ENCODE measurements at places on chromosomes 2 and 18.

DNA sequence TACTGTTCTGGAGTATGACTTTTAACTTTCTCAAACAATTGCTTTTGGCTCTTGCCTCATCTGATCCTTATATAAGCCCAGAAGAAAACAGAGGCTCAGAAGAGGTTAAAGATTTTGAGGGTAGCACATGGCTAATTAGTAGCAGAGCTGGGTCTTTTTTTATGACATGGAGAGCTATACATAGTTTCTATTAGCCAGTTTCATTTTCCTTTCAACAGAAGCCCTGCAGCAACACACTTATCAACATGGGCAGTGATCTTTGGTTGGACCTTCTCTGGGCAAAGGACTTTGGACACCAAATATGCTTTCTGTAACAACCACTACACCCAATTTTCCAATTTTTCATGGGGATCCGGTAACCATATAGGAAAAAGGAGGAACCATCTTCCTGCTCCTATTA, 64.9 kb downstream of the NCKAP5 start:
- DNase-seq: no peak

GRCh38 chr2:138028538-138028937, 64.3 kb downstream of the HNMT start:
- no peak for DNase-seq

GRCh38 chr2:196827356-196827755, 18.2 kb upstream of the C2orf66 start:
- no peak for DNase-seq

DNA sequence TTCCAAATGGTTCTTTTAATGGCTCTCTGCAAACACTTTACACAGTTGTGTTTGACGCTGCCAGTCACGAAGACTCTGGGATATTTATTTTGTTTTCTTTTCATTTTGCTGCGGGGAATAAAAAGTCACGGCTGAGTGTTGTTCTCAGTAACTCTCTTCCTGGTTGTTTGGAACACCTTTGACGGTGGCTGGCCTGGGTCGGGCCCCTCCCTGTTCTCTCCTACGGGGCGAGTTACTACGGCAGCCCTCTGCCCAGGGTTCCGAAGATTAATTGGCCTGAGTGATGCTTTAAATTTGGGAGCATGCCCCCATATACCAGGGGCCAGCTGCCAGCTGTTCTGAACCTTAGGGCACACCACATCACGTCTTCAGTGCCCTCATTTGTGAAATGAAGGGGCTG, 84.7 kb downstream of the GATA6 start:
- DNase-seq: no peak

- DNase-seq: no peak
Measured at GRCh38 chr2:28779001-28779400, 27.4 kb downstream of the PPP1CB start.

- no peak for DNase-seq
Measured at GRCh38 chr18:46567196-46567595, 89.8 kb downstream of the LOXHD1 start.

GRCh38 chr2:134842930-134843490, 4.6 kb downstream of the ACMSD start:
- no peak for DNase-seq

DNA sequence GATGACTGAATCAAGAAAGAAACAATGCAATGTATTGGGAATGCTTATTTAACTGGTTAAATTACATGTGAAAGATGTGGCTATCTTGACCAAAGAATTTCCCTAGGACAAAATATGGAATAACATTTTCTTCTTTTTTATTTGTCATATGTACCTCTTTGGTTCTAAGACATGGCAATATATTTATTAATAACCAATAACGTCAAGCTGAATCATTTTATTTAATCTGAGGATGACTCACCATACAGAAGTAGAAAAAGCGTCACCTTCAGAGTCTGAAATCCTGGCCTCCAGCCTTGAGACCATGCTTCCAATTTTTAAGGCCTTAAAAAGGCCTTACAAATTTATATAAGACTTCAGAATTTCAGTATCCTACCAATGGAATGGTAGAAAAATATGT, 1464.9 kb downstream of the SUCLG1 start:
- no peak for DNase-seq

DNA sequence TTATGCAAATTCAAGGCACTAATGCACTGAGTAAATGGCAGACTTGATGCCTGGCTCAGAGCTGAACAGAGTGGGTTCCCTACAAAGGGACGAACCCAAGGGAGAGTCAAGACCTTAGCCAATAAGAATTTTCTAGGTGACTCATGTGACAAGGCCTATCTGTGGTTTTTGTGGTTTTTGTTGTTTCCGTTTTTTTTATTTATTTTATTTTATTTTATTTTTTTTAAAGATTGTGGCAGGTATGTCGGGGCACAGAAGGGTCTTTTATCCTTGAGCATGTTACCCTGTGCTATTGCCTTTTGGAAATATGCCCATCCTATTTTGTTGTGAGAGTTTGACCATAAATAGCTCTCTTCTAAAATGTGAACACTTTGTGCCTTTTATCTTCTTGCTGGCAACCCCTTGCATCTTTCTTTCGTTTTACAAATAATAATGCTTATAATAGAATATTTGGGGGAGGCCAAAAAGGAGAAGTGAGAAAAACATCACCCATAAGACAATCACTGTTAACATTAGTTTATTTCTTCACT, 113.4 kb upstream of the AQP4 start:
- DNase-seq: no peak

DNA sequence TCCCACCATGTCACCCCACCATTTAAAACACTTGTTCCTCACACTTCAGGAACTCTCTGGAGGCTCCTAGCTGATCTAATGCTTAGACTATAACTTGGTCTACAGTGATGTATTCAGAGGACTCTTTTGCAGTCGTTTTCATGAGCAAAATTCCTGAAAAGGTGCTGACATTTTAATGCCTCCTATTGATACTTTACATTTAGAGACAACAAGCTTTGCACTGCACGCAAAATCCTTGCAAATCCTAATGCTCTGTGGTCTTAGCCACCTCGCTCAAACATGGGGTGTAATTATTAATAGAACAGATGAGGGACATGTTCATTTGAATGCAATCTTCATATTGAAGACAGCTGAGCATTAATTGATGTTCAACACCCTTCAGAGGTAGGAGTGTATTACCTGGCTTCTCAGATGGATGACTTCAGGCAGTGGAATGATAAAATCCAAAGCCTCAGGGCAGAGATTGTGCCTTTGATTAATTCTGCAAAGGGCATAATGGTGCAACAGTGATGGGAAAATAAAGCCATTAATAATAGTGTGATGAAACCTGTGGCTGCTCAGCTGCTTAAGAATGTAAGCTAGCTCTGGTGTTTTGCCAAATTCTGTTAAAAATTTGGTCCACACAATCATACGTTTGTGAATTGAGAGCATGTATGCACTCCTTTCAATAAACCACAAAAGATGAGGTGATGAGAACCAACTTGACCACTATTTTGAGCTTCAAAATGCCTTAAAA, 5.4 kb downstream of the CTAGE1 start:
- DNase-seq: no peak

DNA sequence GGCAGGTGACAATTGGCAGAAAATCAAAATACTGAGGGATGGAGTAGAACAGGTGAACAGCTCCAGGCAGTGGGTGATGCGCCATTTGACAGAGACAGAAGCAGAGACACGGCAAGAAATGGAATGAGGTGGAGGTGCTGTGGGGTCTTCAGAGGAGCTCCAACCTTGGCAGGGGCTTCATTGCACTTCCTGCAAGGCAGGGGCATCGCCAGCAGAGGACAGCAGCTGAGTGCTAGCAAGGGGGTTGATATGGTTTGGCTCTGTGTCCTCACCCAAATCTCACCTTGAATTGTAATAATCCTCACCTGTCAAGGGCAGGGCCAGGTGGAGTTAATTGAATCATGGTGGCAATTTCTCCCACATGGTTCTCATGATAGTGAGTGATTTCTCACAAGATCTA, 42.8 kb downstream of the CCDC68 start:
- no peak for DNase-seq

DNA sequence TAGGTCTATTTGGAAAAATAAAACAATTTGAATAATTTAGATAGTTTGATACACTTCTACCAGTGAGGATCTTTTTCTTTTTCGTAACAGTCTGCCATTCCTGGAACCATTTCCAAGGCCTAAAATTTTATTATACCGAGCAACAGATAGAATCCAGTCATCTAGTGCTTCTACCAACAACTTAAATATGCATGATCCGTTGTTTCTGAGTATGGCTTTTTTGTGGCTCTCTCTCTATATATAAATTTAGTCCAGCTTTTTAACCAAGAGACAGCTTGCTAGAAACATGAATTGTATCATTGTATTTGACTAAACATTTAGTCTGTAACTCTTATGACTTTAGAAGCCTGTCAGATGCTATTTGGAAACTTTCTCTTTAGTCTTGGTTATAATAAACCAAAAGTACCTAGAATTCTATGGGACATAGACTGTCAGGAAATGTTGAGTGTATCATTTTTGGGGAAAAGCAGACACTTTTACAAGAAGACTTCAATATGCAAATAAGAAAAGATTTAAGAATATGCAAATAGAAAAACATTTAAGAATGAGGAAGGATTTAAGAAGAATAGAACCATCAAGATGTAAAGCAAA, 161.4 kb downstream of the ZEB2 start:
- DNase-seq: no peak

- no peak for DNase-seq
Measured at GRCh38 chr2:184203661-184204060, 394.7 kb upstream of the ZNF804A start.

GRCh38 chr18:5943514-5943913, 48.2 kb upstream of the TMEM200C start:
- DNase-seq: no peak

- DNase-seq: no peak
Measured at GRCh38 chr2:223696719-223697118, 94.6 kb upstream of the SCG2 start.

- no peak for DNase-seq
Measured at GRCh38 chr2:99648178-99648844, 158.5 kb upstream of the REV1 start.

DNA sequence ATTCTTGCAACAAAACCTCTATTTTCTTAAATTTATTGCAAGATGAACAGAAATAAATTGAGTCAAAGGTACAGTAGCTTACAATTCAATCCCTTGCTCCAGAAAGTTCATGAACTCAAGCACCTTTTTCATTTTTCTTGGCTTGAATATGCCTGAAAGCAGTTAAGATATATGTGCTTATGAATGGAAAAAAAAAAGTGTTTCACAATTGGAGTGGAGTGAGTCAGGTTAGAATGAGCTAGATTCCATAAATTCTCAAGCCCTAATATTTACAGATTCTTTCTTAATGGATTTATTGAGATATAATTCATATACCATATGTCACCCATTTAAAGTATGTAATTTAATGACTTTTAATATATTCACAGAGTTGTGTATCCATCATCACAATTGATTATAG, 39.6 kb upstream of the NEMP2 start:
- no peak for DNase-seq

DNA sequence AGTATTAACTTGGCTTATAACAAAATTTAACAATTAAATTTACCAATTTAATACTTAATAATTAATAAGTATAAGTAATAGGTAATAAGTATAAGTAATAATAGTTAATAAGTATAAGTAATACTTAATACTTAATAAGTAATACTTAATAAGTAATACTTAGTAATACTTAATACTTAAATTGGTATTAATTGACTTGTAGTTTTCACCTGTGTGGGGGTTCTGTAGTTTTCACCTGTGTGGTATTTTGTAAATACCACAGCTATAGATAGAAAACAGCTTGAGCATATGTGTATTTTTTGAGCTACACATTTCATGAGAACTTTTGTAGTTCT, 55.4 kb downstream of the MAPRE2 start:
- no peak for DNase-seq

DNA sequence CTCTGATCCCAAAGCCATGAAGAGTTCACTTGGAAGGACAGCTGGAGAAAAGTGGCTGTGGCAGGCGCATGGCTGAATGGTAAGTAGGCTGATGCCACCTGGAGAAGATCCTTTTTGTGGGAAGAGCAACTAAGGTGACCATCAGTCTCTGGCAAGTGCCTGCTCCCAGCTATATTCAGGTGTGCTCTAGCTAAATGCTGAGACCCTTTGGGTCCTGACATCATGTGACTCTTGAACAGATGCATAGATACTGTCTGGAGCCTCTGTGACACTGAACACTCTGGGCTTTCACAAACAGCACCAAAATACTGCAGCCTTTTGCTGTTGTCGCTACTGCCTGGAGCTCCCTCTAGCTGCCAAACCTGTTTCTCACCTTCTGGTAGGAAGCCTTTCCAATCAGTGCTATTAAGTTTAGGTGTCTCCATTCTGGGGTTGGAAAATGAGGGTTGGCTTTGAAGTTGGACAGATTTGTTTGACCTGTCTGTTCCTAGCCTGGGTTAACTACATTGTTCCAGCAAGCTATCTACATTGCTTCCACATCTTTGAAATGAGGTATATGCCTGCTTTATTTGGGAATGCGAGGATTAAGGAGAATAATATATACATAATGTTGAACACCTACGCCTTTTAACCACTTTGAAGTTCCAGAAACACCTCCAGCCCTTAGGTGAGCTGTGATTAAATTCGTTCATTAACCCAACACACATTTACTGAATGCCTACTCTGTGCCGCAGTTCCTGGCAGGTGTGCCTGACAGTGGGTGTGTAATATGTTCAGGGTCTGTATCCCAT, 3.1 kb downstream of the EGR4 start:
- peak; percentile 57 for DNase-seq

DNA sequence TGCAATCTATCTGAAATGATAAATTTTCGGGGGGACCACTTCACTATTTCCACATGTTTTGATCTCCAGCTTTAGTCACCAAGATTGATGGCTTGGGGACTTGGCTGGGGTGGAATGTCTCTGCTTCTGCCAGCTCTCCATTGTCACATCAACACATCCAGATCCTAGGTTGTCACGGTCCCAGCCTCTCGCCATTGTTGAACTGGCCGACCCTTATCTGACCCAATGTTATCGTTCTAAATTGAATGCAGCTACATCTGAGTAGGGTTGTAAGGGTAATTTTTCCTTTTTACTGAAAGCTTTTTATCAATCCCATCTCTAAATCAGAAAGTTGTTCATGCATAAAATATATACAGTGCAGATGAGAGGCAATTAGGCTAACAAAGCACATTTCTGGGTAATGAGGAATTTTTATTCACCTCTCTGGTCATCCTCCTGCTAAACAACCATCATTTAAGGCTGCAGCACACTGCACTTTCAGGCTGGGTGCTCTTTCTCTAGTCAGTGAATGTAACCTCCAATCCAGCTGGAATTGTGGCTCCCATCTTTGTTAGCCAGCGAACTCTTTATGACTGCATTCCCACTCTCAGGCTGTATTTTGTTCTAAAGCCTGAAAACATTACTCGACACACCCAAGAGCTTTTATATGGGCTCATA, 128.2 kb downstream of the COL4A4 start:
- DNase-seq: no peak

DNA sequence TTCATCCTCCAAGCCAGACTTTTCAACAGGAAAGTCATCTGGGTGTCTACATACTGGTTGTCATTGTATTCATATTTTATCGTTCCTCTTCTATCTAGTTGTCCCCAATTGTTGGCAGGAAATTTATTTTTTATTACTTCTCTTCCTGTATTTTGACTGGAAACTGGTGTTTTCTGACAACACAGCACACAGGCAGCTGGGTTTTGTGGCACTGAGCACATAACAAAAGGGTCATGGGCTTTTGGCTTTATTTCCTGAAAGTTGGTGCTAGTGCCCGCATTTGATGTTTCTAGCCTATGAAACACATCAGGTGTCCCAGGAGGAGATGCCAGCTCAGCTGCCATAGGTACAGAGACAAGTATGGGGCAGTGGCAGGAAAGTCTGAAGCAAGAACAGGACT, 126.4 kb downstream of the TMEM17 start:
- no peak for DNase-seq

- DNase-seq: no peak
Measured at GRCh38 chr2:45691171-45691999, 39.9 kb downstream of the PRKCE start.
